ENCODE measurements at places on chromosomes 7 and 10.

- DNase-seq: no peak
Measured at GRCh38 chr10:90136731-90137316, 435.4 kb downstream of the KIF20B start.

- DNase-seq: no peak
Measured at GRCh38 chr7:146345251-146345650, 228.7 kb downstream of the CNTNAP2 start.

GRCh38 chr7:84248267-84248666, 53.7 kb upstream of the SEMA3A start:
- no peak for DNase-seq

GRCh38 chr7:139294951-139295575, 46.1 kb upstream of the FMC1 start:
- no peak for DNase-seq

DNA sequence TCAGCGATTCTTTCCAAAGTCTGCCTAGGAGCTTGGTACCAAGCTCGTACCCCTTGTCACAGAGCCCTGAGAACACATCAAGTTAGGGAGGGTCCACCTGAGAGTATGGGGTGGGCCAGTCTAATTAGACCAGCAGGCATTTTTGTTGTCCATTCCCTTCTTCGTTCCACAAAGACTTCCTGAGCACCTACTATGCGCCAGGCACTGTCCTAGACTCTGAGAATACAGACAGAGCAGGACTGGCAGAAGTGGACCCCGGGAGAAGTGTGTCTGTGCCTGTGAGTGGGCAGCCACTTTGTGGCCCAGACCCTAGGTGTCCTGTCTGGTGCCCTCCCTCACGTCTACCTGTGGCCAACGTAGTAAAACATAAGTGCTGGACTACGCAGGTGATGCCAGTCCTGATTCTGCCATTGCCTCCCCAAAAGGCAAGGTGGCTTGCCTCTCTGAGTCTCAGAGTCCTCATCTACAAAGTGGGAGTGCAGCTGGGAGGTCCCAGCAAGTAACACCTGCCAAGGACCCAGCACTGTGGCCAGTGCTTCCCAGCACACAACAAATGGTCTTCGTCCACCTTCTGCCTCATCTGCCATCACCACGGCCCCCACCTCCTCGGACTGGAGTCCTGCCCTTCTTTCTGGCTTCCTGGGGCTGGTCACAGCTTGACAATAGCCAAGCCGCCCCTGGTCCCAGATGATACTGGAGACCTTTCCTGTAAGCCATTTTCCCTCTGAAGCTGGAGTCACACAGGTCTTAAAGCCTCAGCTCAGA, 54.3 kb upstream of the DUSP5 start:
- DNase-seq: no peak

- no peak for DNase-seq
Measured at GRCh38 chr7:101479217-101479616, 116.5 kb downstream of the COL26A1 start.

DNA sequence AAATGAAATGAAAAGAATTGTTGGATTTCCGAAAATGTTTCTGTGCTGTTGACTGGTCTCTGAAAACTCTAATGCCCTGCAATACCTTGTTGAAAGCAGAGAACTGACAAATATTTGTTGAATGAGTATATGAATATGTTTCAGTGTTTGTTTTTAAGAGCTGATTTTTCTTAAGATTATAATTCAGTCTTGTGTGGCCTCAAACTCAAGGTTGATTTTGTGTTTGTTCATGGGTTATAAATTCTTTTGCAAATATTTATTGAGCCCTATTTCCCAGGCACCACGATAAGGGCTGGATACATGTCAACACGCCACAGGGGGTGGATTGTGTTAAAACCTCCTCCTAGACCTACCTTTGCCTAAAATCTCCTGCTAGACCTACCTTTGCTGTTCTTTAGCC, 203.9 kb upstream of the PLPP4 start:
- no peak for DNase-seq

GRCh38 chr7:114082642-114083165, 163.9 kb upstream of the PPP1R3A start:
- no peak for DNase-seq

- DNase-seq: no peak
Measured at GRCh38 chr7:41003611-41003940, 699.3 kb downstream of the INHBA start.

- DNase-seq: no peak
Measured at GRCh38 chr10:73414230-73414945, 530 bp upstream of the ANXA7 start.

DNA sequence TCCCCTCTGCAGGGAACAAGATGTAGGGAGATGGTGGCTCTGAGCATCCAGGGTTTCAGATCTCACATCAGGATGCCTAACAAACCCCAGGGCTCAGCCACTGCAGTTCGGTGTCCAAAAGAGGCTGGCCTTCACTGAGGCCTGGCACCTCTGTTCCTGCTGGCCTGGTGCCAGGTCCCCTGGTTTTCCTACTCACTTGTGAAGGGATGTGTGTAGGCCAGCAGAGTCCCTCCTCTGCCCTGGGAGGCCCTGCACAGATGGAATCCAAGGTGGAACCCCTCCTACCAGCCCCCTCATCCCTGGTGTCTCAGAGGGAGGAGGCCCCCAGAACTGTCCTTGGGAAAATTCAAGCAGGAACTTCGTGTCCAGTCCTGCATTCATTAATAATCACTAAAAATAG, 260.6 kb downstream of the CCSER2 start:
- no peak for DNase-seq

Data from breast epithelium (tissue), 4 donors.